ENCODE measurements at places on chromosomes 2 and 18.

- DNase-seq: peak; percentile 44
Measured at GRCh38 chr2:74671479-74671878, 17.4 kb downstream of the SEMA4F start.

- DNase-seq: no peak
Measured at GRCh38 chr2:126963390-126963789, 64.7 kb downstream of the TEX51 start.

DNA sequence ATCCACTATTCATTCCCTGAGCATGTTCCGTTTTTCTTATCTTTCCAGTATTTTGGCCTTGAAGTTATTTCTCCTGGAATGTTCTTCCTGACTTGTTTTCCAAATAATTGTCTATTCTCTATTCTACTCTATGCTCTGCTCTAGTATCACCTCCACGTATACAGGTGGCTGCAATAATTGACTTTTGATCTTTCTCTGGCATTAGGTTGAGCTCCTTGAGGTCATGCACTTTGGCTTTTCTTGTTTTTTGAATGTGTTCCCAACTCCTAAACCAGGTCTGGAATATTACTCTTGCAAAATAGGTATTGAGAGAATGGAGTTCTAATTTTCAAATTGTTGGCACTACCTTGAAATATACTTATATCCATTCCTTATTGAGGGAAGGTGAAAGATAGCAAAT, 550.4 kb downstream of the CNTNAP5 start:
- DNase-seq: no peak

- no peak for DNase-seq
Measured at GRCh38 chr2:40394031-40394430, 57.9 kb downstream of the SLC8A1 start.

DNA sequence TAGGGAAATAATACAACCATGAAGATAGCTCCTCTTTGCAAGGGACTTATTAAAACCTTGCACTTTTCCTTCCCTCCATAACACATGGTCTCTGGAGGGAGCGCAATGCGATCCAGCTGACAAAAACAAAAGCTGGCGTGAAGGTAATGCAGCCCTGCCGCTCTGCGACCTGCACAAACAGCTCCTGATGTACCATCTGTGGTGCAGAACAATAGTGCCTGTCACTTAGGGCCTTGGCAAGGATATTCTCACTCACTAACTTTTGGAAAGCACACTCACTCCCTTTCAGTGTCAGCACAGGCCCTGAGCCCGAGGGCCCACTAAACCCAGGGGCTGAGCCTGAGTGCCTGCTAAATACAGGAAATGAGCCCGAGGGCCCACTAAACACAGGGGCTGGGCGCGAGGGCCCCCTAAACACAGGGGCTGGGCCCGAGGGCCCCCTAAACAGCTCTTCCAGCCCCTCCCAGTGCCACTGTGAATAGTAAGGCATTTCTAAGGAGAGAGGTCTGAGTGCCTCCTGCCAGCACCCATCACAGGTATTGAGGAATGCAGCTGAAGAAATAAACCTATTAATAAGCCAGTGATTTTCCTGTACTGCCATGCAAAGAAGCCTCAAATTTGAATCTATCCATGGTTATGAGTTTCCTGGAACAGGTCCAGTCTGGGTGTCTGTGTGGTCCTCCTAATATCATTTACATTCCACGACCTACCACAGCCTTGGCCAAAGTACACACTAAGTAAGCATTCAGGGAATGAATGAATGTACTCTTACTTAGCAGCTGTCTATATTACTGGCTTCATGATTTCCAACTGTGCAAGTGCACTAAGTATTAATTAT, 9.3 kb downstream of the L3MBTL4 start:
- no peak for DNase-seq

- DNase-seq: no peak
Measured at GRCh38 chr2:167183931-167184330, 295.7 kb downstream of the XIRP2 start.

- DNase-seq: no peak
Measured at GRCh38 chr2:62293490-62294271, 97.8 kb downstream of the B3GNT2 start.

GRCh38 chr2:55649211-55649610, 31.8 kb upstream of the PPP4R3B start:
- DNase-seq: no peak

GRCh38 chr2:117786520-117786919, 28.0 kb upstream of the DDX18 start:
- DNase-seq: no peak

- DNase-seq: peak; percentile 12
Measured at GRCh38 chr2:208407667-208408066, 1.1 kb downstream of the PTH2R start.

DNA sequence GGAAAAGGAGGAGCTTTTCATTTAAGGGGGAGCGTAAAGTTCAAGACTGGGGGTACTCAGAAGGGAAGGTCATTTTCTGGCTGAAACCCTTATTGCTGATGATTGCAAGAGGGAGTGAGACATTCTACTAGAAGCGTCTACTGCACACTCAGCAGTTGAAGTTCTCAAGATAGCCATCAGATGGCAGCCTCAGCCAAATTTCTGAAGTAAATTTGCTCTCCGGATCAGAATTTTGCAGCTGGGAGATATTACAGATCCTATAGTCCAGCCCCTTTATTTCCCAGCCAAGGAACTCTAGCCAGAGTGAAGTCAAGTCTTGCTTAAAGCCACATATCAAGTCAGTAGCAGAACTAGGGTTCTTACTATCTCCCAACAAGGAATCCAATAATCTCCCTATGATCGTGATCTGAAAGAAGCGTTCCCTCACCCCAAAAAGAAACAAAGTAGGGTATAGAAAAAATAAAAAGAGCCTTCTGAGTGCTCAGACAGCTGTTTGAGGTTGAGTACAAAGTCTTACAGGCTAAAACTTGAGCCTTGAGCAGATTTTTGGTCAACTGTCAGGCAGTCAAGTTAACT, 24.0 kb downstream of the RAX start:
- peak; percentile 31 for DNase-seq

DNA sequence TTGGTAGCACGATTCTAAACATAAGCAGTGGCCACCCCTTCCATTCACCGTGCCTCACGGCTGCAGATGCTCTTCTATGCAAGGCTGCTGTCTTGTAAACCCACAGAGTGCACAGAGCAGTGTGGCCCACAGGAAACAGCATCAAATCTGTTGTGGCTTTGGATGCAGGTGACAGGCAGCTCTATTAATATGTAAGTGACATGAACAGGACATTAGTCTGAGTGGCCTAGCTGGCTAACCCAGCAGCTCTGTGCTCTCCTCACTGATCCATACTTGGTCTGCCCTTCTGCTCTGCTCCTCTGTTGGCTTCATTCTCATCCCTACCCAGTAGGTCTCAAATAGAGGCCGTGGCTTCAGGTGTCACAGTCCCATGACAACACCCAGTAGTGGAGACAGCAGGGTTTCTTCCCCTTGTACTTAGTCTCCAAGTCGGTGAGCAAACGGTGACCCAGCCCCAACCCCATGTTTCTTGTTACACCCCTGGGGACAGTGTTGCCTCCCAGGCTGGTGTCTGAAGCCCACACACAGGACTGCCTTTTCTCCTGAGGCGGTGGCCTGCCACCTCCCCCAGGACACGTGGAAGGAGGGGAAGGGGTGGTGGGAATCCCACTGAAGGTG, 5.8 kb downstream of the SH3RF3 start:
- DNase-seq: no peak

GRCh38 chr18:33128581-33128980, 311.9 kb downstream of the CCDC178 start:
- no peak for DNase-seq

DNA sequence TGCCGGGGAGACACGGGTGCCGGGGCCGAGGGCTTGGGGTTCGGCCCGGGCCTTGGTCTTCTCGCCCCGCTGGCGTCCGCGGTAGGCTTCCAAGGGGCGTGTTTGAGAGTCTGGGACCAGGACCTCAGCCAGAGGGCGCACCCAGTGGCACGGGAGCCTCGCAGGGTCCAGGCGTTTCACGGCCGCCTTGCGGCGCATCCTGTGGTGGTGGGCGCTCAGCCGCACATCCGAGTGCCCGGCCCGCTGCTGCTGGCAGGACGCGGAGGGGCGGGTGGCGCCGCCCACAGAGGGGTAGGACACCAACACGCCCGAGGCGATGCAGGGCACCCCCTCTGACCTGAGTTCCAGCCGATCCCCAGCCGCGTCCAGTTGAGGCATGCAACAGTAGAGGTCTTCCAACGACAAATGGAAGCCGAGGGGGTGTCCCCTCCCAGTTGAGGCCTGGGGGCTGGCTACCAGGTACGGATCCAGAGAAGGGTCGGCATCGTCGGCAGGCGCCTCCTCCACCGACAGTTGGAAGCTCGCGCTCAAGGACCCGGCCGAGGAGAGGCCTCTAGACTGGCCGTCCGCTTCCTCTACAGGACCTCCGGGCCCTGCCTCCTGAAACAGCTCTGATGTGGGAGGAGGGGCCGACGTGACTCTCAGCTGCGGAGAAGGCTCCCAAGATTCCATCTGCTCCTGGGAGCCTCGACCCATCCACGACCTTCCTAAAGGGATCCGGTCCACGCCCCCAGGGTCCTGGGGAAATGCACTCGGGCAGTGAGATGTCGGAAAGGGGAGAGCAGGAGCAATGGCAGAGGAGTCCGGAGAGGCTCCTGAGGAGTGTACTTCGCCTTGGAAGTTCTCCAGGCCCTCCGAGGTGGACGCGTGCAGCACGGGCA, 6.3 kb downstream of the C2orf81 start:
- no peak for DNase-seq

- DNase-seq: no peak
Measured at GRCh38 chr2:28752631-28753376, 1.2 kb downstream of the PPP1CB start.

DNA sequence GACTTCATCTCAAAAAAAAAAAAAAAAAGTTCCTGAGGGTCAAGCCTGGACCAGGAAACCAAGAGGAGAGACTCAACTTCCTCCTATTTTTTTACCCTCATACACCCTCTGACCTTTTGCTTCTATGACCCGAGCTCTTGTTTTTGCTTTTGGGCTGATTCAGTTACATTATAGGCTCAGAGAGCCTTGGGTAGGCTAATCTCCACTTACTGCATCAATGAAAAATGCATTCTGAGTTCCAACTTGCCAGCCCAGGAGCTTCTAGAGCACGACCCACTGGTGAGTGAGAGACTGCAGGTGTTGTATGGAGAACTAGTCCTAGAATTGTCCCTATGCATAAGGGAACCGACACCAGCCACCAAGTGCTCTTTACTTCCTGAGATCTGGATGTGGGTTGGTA, 91.1 kb downstream of the CABLES1 start:
- DNase-seq: no peak

- DNase-seq: no peak
Measured at GRCh38 chr2:128307595-128307994, 11.1 kb downstream of the HS6ST1 start.

DNA sequence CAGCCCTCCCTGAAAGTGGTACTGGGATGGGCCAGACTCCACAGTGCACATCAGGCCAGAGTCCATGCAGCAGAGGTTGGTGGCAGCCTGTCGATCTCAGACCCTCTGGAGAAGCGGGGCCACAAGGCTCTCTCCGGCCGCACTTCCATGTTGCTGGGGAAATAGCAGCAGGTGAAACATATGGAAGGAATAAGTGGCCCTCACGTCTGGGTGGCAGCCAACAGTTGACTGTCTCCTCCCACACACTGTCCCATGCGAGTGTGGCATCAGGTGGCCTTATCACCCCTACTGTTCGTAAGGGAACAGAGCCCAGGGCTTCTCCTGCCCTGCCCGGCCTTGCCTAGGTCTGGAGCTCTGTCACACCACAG, 58.1 kb upstream of the FOSL2 start:
- DNase-seq: no peak

- no peak for DNase-seq
Measured at GRCh38 chr18:74389171-74389927, 67.8 kb downstream of the DIPK1C start.

- no peak for DNase-seq
Measured at GRCh38 chr2:222439692-222440091, 15.3 kb downstream of the SGPP2 start.

GRCh38 chr2:238706673-238707072, 141.2 kb upstream of the TWIST2 start:
- DNase-seq: no peak

DNA sequence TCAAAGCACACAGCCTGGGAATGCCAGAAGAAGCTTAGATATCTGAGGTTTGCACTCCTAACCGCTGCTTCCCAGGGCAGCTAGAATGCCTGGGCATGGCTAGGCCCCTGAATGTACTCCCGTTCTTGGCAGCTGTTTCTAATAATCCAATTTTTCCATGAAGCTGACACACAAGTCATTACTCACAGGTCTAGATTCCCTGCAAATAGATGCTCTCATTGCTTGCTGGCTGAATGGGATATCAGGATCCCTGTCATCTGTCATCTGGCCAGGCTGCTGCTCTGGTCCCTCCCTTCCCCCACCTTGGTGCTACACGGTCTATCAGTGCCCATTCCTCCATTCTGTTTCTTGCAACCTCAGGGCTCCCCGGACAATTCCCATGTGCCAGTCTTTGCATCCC, 40.7 kb upstream of the TEX51 start:
- no peak for DNase-seq

DNA sequence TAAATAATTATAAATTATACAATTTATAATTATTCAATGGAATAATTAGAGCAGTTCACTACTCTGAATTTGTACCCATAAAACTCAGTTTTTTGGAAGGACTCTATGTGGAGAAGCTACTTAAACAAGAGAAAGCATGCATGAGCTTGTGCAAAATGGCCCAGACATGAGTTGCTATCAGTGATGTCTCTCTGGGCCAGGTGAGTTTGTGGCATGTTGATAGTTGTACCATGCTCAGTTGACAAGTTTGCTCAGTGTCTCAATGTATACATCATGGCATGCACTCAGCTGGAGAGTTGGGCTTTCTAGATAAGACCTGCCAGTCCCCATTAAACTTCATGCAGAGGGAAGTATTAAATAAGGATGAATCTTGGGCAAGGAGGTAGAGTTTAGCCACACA, 153.8 kb upstream of the TACR1 start:
- no peak for DNase-seq

DNA sequence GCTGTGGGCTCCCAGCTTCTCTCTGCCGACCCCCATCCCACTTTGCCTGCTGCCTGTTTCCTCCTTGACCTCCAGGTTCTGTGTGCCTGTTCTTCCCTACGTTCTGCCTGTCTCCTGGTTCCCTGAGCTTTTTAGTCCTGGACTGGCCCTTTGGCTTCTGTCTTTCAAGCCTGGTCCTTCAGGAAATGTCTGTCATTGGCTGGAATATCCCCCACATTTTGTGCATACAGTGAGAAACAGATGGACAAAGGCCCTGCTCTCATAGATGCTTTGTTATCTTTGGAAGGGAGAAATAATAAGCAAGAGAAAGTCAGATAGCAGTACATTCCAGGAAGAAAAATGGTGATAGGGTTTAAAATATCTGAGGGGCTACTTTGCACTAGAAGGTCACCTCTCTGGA, 5.7 kb downstream of the MGAT5 start:
- no peak for DNase-seq

DNA sequence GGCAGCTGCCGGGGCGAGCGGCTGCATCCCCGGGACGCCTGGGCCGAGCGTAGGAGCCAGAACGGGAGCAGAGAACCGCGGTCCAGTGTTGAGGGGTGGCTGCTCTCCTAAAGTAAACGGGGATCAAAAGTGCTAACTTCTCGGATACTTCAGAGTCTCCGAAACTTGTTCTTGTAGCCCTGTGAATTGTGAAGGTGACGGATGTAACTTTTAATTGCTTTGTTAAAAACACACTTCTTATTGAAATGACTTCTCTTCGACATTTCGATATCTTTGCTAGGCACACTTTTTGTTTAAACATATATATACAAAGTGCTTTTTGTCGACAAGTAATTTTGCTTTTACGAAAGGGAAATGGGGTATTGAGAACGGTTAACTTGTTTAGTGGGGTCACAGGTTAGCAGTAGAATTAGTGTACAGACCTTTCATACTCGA, 540 bp downstream of the ATP9B start:
- DNase-seq: no peak

Measured in H54 (cell line).